AG09319 (cell line): ENCODE measurements at places on chromosomes 6 and 20.
A peak's percentile ranks its signal among the peaks of the same experiment; 100 is the strongest.

GRCh38 chr6:22471132-22471690 is 98.2 kb upstream of the HDGFL1 start:
- peak; percentile 59 for DNase-seq

GRCh38 chr6:125054331-125054730 is 92.1 kb downstream of the RNF217 start:
- DNase-seq: no peak

- DNase-seq: no peak
These were observed 5.1 kb upstream of the TXLNB start for GRCh38 chr6:139296927-139297326.

- no peak for DNase-seq
These were observed 122.8 kb upstream of the DST start for GRCh38 chr6:56765494-56765893.

DNA sequence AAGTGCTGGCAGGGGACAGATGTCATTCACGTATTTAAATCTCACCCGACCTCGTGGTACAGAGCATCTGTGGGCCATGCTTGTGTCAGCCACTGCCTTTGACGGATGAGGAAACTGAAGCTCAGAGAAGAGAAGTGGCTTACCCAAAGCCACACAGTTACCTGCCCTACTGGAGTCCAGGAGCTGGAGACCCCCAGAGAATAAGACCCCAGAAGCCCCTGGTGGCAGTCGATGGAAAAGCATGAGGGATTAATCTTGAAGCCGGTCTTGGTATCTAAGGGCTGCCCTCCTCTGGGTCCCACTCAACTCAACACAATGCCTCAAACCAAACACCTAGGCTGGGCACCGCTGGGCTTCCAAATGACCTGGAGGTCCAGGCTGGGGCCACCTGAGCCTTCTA is 83.1 kb downstream of the GRM4 start:
- no peak for DNase-seq

- DNase-seq: no peak
These were observed 67.7 kb upstream of the ZFP64 start for GRCh38 chr20:52259295-52259694.

DNA sequence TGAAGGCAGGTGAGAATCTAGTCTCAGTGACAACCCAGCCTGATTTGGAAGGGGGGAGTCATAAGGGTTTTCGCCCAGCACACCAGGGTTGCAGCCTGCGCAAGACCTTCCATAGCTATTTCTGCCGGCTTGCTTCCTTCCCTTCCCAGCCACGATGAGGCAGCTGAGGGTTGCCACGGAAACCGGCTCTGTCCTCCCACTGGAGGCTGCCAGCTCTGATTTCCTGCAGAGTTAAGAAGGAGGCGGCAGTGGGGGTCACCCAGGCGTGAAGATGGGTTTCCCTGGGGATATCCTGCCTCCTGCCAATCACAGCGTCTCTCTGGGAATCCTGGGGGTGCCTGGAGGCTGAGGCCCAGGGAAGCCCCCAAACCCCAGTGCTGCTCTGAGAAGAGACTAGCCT is 23.1 kb upstream of the KCNB1 start:
- no peak for DNase-seq

DNA sequence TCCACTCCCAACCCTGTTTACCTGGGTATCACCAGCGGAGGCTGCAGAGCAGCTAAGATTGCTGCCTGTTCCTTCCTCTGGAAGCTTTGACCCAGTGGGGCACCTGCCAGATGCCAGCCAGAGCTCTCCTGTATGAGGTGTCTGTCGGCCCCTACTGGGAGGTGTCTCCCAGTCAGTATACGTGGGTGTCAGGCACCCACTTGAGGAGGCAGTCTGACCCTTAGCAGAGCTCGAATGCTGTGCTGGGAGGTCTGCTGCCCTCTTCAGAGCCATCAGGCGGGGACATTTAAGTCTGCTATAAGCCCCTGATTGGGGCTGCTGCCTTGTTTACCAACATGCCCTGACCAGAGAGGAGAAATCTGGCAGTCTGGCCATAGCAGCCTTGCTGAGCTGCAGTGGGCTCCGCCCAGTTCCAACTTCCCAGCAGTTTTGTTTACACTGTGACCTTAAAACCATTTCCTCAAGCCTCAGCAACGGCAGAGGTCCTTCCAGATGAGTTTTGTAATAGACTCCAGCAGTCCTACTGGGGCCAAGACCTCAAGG is 2.8 kb downstream of the RAET1E start:
- peak; percentile 83 for DNase-seq

DNA sequence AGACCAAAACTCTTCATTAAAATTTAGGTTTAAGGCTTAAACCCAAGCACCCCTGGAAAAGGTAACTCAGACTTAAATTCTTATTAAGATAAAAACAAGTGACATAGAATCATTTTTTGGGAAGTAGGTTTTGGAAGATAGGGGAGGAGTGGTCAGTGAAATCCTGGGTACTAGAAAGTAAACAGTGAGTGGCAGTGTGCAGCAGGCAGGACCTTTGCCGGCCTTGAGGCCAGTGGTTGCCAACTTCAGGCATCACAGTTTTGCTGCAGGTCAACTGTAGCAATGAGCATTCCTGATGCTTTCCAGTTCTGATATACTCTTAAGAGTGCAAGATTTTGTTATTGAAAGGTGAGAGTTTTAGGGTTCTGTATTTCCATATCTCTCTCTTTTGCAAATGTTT is 69.3 kb upstream of the SUPT3H start:
- no peak for DNase-seq

DNA sequence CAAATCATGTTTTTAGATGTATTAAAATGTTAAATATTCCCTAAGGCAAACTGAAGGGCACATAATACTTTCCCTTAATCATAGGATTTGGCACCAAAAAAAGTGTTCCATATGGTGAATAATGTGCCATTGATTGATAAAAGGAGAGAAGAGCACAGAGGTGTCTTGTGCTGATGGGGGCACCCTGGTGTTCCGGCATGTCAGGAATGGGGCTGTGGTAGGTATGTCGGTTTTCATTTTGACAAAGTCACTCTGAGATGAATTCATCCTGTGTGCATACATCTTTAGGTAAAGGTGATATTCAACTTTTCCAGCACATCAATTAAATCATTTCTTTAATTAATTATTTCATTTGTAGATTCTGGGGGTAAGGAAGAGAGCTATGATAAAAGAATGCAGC is 36.8 kb downstream of the CENPW start:
- DNase-seq: no peak

DNA sequence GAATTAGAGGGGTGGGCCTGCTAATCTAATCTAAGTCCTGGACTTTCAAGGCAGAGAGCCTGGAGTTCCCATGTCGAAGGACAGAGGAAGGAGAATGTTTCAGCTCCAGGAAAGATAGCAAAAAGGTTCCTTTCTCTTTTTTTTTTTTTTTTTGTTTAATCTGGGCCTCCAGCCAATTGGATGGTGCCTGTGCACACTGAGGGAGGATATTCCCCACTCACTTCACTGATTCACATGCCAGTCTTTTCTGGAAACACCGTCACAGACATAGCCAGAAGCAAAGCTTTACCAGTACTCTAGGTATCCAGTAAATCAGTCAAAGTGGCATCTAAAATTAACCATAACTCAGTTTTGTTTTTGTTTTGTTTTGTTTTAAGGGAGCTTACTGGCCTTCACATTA is 721.1 kb downstream of the TENT5A start:
- DNase-seq: no peak

- no peak for DNase-seq
These were observed 39.0 kb downstream of the SLC23A2 start for GRCh38 chr20:4962241-4962855.

DNA sequence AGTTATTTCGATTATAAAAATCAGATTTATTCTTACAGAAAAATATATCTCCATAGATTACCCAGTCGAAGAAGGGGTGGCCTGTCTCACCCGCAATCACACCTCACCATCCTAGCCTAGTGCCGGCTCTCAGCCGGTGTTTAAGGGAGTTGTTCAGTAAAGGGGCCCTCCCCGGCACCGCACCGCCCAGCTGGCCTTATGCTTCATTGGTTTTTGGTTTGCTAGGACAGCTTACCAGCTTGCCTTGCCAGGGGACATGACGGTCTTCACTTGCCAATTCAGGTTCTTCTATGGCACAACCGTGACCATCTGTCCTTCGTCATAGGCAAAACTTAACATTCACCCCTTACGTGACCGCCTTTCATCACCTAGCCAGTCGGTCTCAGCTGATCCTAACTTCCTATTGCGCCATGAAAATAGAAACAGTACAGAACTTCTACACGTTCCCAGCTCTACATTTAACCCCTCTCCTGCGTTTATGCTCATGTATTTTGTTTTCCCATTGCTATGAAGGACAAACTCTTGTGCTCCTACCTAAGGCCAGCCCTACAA is 44.7 kb upstream of the SLC22A16 start:
- no peak for DNase-seq

DNA sequence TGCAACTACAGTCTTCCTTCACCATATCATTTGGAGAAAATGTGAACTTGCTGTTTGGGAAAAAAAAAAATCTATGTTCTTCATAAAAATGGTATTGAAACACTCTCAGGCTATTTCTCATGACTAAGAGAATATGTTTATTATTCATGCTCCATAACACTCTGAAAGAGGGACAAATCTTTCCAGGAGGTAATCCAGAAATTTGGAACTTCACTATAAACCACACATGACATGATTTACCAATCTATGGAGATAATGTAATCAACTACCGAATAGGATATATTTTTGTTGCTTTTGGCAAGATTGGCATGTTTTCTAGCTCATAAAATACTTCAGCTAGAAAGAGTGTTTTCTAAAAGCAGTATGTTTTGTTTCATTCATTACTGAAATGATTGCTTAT is 56.3 kb downstream of the THEMIS start:
- DNase-seq: no peak

DNA sequence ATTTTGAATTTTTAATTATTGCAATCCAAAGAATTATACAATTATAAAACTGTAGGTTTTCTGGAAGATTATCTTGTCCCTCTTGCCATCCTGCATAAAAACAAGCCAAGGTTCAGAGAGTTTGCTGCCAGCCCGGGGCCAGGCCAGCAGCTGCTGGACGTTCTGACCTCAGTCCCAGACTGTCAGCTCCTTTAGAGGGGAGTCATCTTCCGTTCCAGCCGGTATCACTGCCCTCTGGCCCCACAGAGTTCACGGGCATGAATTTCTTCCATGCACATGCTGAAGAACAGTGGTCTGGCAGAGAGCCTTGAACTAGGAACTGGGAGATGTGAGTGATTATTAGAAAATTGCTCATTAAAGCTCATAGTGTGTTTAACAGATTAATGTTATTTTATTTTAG is 130.4 kb upstream of the QKI start:
- DNase-seq: no peak

- DNase-seq: no peak
These were observed 8.4 kb upstream of the E2F1 start for GRCh38 chr20:33694639-33695012.

- DNase-seq: no peak
These were observed 383.5 kb downstream of the FRK start for GRCh38 chr6:115677198-115677597.

- DNase-seq: no peak
These were observed 78.8 kb upstream of the CD83 start for GRCh38 chr6:14038467-14039437.

DNA sequence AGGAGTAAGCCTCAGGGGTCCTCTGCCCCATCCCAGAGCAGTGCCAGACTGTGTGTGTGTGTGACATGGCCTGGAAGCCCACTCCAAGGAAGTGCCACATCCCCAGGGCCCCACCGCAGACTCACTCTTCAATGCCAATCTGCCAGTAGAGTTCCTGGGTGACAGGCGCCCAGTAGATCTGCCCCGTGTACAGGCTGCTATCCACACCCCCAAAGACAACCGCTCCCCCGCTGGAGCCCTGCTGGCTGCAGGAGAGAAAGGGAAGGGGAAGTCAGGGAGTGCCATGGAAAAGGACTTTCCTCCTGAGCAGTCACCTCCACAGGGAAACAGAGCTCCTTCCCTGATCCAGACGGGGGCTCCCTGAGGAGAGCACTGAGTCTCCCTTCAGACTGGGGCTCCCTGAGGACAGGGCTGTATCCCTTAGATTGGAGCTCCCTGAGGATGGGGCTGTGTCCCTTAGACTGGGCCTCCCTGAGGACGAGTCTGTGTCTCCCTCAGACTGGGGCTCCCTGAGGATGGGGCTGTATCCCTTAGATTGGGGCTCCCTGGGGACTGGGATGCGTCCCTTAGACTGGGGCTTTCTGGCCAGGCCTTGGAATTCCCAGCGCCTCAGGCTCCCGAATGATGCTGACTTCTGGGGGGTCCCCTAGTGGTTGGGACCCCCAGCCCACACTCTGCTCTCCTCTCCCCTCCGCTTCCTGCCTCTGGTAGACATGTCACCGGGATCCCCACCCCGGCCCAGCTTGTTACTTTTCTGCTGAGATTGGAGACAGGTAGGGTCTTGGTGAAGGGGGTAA is 5.2 kb upstream of the TFEB start:
- DNase-seq: no peak

DNA sequence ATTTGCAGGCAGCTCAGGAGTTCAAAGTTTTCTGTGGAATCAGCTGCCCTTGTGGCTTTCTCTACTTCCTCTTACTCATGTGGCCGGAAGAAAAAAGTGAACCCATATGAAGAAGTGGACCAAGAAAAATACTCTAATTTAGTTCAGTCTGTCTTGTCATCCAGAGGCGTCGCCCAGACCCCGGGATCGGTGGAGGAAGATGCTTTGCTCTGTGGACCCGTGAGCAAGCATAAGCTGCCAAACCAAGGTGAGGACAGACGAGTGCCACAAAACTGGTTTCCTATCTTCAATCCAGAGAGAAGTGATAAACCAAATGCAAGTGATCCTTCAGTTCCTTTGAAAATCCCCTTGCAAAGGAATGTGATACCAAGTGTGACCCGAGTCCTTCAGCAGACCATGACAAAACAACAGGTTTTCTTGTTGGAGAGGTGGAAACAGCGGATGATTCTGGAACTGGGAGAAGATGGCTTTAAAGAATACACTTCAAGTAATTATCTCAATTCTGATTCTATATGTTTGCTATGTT is 1.1 kb downstream of the MGME1 start:
- DNase-seq: no peak

DNA sequence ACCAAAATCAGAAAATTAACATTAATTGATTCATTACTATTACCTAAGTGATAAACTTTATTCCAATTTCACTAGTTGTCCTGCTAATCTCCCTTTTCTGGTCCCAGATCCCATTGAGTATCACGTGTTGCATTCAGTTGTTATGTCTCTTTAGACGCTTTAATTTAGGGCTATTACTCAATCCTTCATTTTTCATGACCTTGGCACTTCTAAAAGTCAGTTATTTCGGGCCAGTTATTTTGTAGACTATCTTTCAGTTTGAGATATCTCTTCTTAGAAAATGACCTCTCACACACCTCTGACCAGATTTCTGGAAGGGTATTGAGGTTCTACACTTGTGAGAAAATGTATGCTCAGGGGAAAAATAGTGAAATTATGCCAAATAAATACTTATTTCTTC is 34.0 kb upstream of the TASP1 start:
- DNase-seq: no peak

- no peak for DNase-seq
These were observed 38.4 kb downstream of the INSM1 start for GRCh38 chr20:20406306-20406705.

DNA sequence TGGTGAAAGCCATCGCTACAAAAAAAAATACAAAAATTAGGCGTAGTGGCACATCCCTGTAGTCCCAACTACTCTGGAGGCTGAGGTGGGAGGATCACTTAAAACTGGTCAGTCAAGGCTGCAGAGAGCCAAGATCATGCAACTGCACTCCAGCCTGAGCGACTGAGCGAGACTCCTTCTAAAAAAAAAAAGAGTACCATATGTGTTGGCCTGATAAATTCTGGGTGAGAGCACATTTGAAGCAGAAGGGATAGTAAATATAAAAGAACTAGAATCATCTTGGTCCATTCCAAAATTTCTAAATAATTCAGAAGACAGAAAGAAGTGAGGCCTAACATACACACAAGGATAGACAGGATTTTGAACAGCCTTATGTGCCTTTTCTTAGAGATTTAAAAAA is 2.2 kb downstream of the IBTK start:
- no peak for DNase-seq

- DNase-seq: no peak
These were observed 209.3 kb upstream of the TAB2 start for GRCh38 chr6:149108038-149108748.
